GDM1 (cell line): ENCODE measurements at places on chromosomes 7 and 10.

- DNase-seq: no peak
These were observed 314.6 kb downstream of the TNS3 start for GRCh38 chr7:47267346-47267745.

- DNase-seq: peak; percentile 93
These were observed 18.5 kb downstream of the MXI1 start for GRCh38 chr10:110225756-110226542.

- DNase-seq: no peak
These were observed 14.2 kb downstream of the DUSP5 start for GRCh38 chr10:110511734-110512449.

GRCh38 chr10:61350068-61350467 is 103.1 kb downstream of the TMEM26 start:
- DNase-seq: no peak

GRCh38 chr7:122155566-122155965 is 11.5 kb upstream of the AASS start:
- no peak for DNase-seq

DNA sequence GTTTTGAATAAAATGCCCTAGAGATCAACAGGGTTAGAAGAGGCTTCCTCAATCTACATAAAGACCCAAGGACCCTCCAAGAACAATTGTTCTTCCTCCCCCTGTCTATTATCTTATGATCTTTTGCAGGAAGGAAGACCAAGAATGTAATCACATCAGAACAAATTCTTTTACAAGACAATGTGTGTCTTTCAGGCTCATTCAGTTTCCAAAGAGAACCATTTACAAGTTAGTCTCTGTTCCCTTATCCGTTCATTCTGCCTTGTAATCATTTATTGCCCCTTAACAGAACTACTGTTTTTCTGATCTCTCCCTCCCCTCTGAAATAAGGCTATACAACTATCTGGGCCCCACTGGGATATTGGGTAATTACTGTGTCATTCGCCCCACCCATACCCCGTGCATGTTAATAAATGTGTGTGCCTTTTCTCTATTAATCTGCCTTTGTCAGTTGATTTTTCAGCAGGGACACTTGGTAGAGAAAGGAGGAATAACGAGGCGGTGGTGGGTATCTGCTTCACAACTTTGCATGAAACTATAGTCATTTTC is 5.7 kb upstream of the MKRN1 start:
- DNase-seq: no peak
